Omental fat pad (tissue), 4 donors: ENCODE measurements at places on chromosomes 7 and 10.

- DNase-seq: no peak
Measured at GRCh38 chr10:107553470-107553869, 389.0 kb upstream of the SORCS1 start.

- DNase-seq: no peak
Measured at GRCh38 chr7:26369593-26369992, 77.9 kb downstream of the SNX10 start.

GRCh38 chr7:44981035-44981706 is 2.4 kb upstream of the MYO1G start:
- no peak for DNase-seq

DNA sequence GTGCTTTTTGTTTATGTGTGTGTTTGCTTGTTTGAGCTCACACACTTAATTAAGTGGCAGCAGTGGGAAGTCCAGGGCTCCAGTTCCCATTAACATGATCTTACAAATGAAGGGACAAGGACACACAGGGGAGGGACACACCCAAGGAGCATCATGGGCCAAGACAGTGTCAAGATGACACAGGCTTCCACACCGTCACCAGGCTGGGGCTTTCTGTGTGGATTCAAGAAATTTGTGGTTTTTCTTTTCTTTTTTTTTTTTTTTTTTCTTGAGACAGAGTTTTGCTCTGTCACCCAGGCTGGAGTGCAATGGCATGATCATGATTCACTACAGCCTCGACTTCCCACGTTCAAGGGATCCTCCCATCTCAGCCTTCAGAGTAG is 173.6 kb downstream of the KIAA1217 start:
- DNase-seq: no peak

DNA sequence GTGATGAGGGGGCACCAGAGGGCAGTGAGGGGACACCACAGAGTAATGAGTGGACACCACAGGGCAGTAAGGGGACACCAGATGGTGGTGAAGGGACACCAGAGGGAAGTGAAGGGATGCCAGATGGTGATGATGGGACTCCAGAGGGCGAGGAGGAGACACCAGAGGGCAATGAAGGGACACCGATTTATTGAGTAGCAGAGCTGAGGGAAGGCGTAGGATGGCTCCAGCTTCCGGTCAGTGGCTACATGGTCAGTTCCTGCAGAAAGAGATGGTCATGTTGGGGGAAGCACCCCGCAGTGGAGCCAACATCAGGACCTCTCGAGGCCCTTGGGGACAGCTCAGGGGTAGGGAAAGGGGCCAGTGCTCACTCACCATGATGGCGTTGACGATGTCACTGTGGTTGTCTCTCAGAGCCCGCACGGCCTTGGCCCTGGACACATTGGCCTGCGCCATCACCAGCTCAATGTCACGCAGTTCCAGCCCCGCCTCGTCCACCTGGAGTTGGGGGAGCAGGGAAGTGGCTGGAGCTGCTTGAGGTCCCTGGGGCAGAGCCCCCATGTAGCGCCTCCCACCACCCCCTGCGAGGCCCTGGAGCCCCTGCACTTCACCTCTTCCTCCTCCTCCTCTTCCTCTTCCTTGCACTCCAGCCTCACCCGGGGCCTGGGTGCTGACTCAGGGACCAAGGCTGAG is 8.4 kb downstream of the NACAD start:
- no peak for DNase-seq

DNA sequence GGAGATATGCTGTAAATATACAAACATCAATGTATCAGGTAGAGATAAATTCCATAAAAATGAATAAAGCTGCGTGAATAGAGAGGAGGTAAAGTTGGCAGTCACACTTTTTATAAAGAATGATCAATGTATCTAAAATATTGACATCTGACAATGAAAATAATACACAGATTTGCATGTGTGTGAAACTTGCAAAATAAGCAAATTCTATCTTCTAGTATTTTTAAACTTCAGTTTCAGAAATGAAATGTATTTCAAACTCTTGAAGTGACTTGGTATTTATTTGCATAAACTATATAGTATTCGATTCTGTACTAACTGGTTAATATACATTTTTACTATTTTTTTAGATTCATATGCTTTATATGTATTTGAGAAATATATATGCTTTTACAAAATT is 986.6 kb downstream of the CNTNAP2 start:
- DNase-seq: no peak

DNA sequence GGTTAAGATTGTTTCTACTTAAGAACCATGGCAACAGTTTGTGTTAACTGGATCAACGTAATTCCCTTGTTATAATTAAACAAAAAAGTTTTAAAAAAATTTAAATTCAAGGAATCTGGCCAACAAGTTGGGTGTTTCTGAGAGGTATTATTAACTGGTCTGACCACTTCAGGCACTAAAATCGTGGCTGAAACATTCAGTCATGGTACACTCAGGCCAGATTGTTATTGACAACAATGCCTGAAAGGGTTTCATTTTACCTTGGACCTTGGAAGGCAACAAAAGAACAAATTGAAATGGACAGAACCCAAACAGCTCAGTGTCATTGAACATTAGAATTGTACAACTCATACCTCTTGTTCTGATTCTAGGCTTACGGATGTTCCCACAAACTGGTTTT is 103.3 kb upstream of the ARMC3 start:
- DNase-seq: no peak

GRCh38 chr7:48192996-48193395 is 21.7 kb downstream of the ABCA13 start:
- DNase-seq: no peak

DNA sequence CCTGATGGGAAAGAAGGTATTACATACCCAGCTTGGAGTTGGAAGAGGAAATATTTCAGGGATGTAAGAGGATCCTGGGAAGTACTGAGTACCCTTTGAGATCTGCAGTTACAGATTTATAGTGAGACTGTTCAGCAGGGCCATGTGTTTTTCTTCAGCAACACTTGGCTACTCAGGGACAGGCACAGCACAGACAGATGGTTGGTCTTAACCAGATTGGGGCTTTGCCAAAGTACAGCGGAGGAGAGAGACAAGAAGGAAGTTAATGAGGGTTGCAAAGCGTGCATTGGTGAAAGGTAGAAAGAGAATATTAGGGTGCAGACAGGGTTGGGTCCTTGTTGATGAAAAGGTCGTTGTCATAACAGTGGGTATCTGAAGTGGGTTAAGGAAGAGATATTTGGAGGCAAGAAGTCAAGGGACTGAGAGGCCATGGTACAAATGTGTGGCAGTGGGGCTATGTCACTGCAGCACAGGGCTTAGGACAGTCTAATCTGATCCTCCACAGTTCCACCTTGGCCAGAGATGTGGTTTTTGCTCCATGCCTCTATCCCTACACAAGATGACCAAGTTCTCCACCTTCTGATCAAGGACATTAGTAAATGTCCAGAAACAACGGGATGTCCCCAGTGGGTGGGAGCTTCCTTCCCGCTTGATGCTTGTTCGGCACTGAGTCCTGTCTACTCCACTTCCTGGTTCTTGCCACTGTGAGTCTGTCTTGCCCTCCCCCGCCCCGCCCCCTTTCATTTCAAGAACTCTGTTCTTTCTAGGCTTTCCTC is 18.9 kb upstream of the DNAJC1 start:
- DNase-seq: no peak

- no peak for DNase-seq
Measured at GRCh38 chr7:81710751-81711150, 59.1 kb downstream of the HGF start.

DNA sequence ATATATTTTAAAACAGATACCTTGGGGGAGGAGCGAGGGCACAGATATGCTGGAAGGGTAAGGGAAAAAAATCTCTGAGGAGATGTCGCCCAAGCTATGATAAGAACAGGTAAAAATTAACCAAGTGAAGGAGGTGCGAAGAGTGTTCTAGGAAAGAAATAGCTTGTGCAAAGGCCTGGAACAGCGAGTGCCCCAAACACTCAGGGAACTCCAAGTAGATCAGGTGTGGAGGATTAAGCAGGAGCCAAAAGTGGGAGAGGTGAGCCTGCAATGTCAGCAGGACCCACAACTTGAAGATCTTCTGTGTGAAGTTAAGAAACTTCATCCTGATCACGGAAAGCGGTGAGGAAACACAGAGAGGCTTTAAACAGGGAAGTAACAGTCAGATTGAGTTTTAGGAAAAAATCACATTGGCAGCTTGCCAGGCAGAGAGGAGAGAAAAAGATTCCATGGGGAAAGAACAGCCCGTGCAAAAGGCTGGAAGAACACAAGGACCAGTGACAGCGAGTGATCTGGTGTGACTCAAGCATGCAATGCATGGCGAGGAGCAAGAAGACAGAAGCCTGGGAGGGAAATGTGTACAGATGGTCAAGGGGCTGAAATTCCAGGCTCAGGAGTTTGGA is 30.7 kb downstream of the FGF8 start:
- no peak for DNase-seq

- no peak for DNase-seq
Measured at GRCh38 chr7:92644406-92645113, 54.4 kb upstream of the FAM133B start.

DNA sequence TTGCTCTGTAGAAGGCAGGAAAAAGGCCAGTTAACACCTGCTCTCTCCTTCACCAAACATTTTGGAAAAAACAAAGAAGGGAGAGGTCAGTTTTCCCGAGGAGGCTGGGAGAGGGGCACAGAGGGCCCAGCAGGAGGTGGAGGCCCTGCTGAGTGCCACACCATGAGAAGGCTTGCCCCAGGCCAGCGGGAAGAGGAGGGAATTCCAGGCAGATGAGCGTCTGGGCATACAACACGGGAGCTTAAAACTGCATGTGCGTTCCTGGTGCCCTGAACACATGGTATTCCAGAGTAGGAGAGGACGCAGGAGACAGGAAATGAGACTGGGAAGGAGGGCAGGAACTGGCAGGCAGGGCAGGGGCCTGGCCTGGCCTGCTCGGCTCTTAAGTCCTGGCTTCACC is 182.4 kb downstream of the CCDC3 start:
- no peak for DNase-seq

DNA sequence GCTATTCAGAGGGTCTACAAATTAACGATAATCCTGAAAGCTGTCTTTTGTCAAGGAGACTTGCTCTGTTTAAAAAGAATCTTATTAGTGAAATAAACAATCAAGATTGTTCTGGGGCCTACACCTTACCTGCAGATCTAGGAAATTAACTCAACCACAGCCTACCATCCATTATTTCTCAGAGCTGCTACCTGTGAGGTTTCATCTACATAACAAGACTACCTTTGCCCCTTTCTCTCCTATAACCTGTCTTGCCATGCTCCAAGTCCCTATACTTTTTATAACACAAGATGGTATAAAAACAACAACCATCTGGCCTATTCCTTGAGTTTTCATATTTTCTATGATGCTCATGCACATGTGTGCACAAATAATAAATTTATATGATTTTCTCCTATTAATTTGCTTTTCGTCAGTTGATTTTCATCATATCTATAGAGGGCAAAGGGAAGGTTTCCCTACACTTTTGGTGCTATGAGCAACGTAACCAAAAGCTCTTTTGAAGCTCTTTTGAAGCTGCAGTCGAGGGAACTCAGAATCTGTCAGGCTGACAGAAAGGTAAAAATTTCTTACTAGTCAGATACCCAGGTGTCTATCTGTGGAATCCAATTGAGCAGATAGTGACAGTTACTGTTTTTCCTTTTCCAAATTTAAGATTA is 138.1 kb downstream of the CACNA2D1 start:
- DNase-seq: no peak

DNA sequence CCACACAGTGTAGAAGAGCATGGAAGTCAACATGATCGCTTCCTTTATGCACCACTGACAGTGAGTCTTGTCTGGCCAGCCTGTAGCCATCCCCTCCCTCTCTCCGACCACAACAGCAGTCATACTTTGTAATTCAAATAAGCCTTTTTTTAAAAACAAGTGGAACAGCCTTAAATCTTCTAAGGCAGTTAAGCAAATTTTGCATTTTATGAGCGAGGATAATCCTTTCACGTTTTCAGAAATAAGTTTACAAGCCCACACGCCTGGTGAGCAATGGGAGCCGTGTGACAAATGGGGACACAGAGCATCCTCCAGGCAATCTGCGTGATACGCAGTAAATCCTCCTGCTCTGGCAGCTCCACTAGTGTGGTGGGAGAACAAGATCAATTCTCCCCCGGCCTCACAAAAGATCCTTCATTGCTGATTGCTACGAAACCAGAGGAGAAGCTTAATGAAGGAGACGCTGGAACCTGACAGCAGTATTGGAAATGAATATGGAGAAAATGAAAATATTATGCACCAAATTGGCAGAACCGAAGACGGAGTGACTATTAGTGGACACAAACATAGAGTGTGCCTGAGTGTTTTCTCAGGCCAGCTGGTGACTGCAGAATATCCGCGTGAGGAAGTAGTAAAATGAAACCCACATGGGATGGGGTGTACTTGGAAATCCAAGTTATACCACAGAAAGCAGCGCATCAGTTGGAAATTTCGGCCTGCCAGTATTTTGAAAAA is 104.2 kb upstream of the CDCA7L start:
- DNase-seq: no peak

GRCh38 chr7:23558303-23558702 is 26.5 kb upstream of the TRA2A start:
- no peak for DNase-seq

- no peak for DNase-seq
Measured at GRCh38 chr10:124886195-124886594, 55.7 kb upstream of the ZRANB1 start.
